NCI-H2081 treated with DMSO at 0.1 percent for 48 hours (cell line): ENCODE measurements at places on chromosomes 16 and 17.

- no peak for DNase-seq
These were observed 58.3 kb downstream of the TNRC6C start for GRCh38 chr17:78016852-78017251.

- DNase-seq = no peak
These were observed 1.4 kb downstream of the ALDOA start for GRCh38 chr16:30066761-30067583.

- no peak for DNase-seq
These were observed 13.7 kb downstream of the GUCY2D start for GRCh38 chr17:8015957-8016631.

GRCh38 chr17:49401971-49402611, 12.6 kb downstream of the PHB1 start:
- no peak for DNase-seq

DNA sequence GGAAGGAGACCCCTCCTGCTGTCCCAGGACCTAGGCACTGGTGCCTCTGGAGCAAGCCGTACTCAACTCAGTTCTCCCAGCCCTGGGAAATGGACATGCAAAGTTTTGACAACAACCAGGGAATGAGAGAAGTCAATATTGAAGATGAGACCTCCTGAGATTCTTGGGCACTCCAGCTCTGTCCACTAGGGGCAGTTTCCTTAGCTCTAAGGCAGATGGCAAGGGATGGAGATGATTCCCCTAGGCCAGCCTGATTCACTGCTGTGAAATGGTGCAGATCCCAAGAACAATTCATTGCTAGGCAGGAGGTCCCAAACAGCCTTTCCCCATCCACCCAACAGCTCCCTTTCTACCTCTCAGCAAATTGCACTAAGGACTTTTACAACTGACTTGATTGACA, 20.5 kb upstream of the SDR42E2 start:
- DNase-seq = no peak

- DNase-seq = no peak
These were observed 16.0 kb upstream of the ITGB4 start for GRCh38 chr17:75704963-75705875.

DNA sequence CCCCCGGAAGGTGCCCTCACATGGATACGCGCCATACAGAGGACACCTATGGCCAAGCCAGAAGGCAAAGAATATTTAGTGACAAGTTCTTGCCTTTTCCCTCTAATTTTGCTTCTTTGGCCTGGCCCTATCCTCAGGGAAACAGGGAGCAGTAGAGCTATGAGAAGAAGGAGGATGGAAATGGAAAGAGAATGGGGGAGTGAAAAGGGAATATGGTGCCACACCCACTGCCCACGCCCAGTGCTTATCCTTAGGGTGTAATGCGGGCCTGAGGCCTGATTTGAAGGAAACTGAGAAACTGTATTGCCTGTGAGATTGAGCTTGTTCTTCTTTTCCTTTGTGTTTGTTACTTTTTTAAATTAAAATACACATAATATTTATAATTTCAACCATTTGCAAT, 255.1 kb downstream of the HS3ST3A1 start:
- no peak for DNase-seq

DNA sequence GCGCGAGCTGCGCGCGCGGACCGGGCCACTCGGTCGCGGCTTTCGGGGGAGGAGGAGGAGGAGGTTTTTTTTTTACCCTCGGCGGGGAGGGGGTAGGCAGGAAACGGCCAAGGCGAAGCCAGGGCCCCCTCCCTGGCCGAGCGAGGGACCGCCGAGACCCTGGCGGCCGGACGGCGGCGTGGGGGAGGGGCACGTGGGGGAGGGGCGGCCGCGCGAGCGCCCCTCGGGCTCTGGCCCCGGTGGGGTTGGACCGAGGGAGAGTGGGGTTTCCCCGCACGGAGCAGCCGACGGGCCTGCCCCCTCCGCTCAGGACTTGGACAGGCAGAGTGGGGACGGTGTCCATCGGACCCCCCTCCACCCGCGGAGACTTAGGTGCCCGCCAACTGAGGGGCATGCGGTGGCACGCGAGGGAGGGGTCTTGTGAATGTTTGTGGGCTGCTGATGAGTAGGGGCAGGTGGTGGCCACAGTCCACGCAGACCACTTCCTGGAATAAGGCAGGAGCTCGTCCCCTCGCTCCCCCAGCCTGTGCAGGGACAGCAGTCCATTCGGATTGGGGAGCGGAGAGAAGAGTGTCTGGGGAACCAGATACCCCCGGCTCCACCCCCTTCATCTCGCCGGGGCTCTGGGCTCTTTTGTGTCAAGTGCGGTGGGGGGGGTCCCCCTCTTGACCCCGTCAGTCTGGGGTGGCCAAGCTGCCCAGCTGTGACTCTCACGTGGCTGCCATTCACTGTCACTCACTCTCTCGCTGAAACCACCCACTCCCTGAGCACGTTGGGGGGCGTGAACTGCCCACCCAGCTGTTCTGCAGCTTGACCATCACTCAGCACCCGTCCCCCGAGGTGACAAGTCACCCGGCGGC, 3.0 kb upstream of the CHD3 start:
- no peak for DNase-seq

DNA sequence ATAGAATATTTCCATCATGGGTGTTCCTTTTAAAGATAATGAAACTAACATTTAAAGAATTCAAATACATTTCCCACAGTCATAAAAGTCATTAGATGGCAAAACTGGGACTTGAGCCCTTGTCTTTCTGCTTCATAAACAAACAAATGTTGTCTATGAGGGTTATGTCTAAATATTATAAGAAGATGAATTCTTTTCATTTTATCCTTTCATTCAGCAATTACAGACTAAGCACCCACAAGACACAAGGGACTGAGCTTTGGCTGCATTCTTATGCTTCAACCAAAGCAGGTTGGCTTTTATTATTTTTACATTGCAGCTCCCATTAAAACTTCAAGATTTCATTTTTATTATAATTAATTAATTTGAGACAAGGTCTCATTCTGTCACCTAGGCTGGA, 14.9 kb downstream of the SARM1 start:
- DNase-seq = no peak

DNA sequence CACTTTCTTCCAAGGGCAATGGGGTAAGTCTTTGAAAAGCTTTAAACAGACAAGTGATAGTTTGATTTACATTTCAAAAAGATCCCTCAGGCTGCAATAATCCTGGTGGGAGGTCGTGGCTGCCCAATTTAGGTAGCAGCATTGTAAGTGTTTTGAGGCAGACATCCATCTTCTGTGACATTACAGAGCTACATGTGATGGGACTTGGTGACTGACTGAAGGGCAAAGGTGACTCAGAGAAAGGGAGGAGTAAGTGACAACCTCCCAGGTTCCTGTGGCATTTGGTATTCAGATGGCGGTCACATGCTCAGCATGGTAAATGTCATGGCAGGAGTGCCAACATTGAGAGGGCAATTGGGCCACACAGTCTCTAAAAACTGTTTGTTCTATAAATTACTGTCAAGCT, 26.5 kb downstream of the STAT3 start:
- no peak for DNase-seq

DNA sequence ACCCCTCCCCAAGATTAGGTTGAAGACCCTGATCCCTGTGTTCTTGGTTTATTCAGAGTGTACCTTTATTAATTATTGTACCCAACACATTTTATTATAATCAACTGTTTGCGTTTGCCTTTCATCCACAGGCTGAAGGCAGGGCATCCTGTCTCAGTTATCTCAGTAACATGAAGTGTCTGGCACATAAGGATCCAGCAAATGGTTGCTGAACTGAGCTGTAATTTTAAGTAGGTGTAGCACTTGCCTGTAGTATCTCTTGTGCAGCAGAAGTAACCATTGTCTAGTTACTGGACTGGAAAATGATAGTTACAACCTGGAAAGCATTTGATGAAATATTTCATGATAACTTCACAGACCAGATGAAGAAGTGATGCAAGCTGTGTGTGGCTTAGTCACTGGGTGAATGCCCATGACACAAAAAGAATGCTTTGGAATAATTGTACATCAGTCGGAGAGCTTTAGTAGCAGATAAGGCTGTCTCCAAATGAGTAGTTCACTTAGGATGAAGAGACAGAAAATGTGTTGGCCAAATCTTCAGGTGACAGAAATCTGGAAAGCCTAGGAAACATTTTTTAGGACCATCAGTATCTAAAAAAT, 56.6 kb downstream of the ESRP2 start:
- DNase-seq = no peak

GRCh38 chr17:42192189-42193126, 1.8 kb downstream of the GHDC start:
- DNase-seq = no peak

- no peak for DNase-seq
These were observed 30.7 kb upstream of the MED9 start for GRCh38 chr17:17445925-17446665.

DNA sequence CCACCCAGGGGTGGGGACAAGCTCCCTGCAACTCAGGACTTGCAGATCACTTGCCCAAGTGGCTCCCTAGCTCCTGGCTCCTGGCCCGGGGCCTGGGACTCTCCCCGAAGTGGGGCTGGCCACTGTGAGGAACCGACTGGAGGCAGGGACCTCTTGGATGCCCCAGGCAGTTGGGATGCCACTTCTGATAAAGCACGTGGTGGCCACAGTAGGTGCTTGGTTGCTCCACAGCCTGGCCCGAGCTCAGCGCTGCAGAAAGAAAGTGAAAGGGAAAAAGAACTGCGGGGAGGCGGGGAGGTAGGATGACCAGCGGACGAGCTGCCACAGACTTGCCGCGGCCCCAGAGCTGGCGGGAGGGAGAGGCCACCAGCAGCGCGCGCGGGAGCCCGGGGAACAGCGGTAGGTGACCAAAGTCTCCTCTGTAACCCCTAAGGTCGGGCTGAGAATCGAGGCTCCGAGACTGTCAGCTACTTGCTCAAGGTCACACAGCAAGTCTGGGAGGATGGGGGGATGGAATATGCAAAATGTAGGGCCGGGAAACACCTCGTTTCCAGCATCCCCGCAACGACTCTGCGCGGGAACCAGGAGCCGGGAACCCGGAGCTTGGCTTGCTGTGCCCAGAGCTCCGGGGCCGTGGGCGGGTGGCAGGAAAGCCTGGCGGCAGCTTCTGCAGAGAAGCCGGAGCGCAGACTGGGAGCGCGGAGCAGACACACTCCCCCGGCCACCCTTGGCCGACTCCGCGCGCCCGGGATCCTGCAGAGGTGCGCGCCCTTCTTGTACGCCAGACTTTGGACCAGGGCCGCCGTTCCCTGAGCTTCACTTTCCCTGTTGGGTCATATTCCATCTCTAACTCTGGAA, 1.9 kb downstream of the CIITA start:
- no peak for DNase-seq
